ENCODE measurements at places on chromosomes 7 and 10.

- no peak for DNase-seq
Observed at GRCh38 chr7:143514487-143514886, 36.8 kb downstream of the TAS2R41 start.

DNA sequence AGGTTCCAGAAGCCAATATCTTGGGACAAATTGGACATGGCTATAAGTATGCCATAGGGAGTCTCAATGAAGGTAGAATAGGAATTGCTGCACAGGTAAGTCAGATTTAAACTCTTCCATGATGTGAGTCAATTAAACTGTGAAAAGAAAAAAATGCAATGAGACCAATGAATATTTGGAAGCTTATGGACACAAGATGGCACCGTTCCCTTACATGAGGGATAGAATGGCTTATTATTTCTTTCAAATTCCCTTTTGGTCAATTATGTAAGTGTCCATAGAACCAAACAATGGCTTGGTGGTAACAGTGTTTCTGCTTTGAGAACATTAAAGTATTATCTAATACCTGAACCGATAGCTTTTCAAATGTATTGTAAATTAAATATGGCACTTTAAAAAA is 35.6 kb downstream of the ACADSB start:
- DNase-seq, result no peak

GRCh38 chr7:39515534-39516228 is 50.5 kb upstream of the YAE1 start:
- DNase-seq, result no peak

- no peak for DNase-seq
Observed at GRCh38 chr7:35252612-35253459, 1.1 kb downstream of the TBX20 start.

DNA sequence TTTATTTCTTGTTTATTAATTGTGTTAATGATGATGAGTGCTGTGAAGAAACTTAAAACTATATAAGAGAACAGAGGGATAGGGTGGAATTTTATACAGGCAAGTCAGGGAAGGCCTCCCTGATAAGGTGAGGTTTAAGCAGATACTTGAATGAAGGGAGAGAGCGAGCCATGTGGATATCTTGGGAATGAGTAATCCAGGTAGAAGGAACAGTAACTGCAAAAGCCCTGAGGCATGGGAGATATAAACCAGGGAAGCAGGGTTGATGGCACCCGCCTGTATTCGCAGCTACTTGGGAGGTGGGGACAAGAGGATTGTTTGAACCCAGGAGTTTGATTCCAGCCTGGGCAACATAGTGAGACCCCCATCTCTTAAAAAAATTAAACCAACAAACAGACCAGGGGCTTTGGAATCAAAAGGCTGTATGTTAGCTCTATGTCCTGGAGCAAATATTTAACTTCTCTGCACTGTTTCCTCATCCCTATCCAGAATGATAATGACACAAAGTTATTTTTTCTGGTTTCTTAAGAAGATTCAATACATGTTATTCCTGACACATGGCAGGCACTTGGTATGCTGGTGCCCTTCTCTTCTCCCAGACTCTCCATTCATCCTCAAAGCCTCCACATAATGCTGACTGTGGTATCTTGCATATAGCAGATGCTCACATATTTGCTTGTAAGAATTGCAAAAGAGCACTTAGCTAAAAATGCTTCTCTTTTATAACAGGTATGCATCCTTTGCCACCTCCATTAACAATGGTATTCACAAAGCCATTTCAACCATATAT is 169.3 kb downstream of the CHN2 start:
- DNase-seq, result no peak

- DNase-seq, result no peak
Observed at GRCh38 chr10:114252883-114253282, 13.8 kb downstream of the VWA2 start.

DNA sequence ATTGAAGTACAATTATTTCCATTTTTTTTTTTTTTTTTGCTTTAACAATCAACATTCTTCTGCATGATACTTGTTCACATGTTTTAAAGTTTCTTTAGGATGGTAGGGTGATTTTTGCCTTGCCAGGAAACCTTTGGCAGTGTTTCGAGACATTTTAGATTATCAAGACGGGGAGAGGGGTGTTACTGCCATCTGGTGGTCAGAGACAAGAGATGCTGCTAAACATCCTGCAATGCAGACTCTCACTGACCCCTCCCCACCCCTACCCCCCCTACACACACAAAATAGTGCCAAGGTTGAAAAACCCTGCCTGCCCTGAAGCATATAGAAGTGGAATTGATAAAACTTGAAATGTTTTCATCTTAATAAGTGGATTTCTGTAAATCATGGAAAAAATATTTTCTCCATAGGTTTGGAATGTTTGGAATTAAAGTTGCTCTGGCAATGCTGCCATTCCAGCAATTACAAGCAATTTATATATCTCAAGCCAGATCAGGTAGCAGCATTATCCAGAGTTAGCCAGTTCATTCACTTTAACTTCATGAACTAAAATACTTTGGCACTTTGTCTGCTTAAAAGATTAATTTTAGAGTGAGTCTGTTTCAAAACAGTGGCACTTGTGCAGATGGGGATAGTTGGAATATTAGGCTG is 62.1 kb downstream of the SDHAF3 start:
- peak; percentile 21 for DNase-seq

DNA sequence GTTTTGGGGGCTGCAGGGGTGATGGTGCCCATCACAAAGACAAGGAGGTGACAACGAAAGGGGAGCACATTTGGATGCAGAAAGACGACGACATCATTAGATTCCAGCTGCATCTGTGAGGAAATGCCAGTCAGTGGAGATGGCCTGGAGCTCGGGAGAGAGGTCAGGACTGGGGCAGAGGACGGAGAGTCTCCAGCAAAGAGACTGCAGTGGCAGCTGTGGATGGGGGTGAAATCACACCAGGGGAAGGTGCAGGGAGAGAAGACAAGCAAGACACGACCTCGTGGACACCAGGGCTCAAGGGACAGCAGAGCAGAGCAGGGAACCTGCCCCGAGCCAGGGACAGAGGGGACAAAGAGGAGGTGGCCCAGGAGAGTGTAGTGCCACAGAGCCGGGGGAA is 203.4 kb downstream of the PRPF18 start:
- no peak for DNase-seq

- no peak for DNase-seq
Observed at GRCh38 chr7:28666154-28666553, 253.8 kb downstream of the CREB5 start.

DNA sequence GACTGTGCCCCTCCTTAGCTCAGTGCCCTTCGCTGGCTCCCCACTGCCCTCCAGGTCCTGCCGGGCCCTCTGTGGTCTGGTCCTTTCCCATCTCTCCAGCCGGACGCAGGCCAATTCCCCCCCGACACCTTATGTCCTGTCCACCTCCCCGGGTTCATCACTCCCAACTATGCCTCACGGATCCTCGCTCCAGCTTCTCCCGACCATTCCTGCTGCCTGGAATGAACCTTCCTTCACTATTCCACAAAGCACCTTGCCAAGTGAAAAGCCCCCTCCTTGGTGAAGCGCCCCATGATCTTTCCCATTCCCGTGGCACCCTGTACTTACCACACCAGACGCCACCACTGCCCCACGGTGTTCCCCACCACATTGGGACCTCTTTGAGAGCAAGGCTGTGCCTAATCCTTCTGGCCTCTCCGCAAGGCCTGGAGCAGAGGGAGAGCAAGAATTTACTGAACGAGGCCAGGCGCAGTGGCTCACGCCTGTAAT is 47.2 kb downstream of the TMEM270 start:
- no peak for DNase-seq

Measured in Caki2 (cell line).